ENCODE measurements at places on chromosomes 7 and 10. TPM values are rescaled to one million over a fixed set of nuclear protein-coding genes. Genes with fewer than 3 reads are reported as not detected.

DNA sequence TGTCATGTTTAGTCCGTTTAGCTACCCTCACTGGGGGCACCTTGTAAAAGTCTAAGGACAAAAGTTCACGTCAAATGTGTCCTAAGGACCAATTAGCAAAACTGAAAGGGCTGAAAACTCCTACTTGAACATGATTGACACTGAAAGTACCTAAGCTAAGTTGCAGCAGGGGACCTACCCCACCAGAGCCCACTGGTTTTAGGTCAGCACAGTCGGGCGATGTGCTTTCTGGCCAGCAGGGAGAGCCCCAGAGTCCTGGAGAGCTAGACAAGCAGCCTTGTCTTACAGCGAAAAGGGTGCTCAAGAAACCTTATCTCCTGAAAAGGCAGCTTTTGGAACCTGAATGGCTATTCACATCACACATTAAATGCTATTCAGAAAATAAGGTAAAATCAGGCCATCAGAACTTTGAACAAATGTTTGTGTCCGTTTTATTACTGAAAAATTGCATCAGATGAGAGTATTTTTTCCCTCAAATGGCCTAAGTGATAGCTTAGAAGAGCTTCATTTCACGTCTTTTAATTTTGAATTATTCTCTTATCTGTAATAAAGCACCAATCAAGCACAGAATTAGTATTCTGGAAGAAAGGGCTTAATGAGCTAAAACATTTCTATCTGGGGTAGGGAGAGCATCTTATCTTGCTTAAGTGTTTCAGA is 52.2 kb upstream of the MKI67 start:
- no peaks in the 10 kb centered on the region for H3K4me1 ChIP-seq
- no peaks in the 10 kb centered on the region for H3K36me3 ChIP-seq
- no peak for DNase-seq
- H3K27ac ChIP-seq: no peak overlapping the region

ANXA8 gene
- 0.36 TPM for total RNA-seq

GRCh38 chr7:26153241-26153822 is 1.3 kb downstream of the NFE2L3 start:
- peak overlapping the region; percentile 49 for H3K4me3 ChIP-seq
- H3K27ac ChIP-seq: no peak overlapping the region
- DNase-seq: no peak
- peaks cover 37% of the 10 kb centered on the region for H3K27me3 ChIP-seq

DNA sequence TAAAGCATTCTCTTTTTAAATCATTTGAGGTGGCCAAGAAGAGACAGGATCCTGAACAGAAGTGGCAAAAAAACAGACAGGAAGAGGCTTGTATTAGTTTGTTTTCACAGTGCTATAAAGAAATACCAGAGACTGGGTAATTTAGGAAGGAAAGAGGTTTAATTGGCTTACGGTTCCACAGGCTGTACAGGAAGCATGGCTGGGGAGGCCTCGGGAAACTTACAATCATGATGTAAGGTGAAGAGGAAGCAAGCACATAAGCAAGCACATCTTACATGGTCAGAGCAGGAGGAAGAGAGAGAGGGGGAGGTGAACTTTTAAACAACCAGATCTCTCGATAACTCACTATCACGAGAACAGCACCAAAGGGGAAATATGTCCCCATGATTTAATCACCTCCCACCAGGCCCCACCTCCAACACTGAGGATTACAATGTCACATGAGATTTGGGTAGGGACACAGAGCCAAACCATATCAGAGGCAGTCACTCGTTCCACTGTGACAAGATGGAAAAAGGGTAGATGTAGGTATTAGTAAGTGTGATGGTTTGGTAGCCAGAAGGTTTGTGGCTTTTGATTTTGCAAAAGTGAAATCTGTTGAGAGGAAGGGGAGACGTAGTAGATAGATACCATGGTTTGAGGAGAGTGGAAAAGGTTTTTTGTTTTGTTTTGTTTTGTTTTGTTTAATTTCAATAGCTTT is 5.1 kb downstream of the MSRB2 start:
- H3K4me3 ChIP-seq: no peak overlapping the region
- peaks cover 14% of the 10 kb centered on the region for H3K4me1 ChIP-seq
- no peak overlapping the region for H3K27ac ChIP-seq
- no peaks in the 10 kb centered on the region for H3K27me3 ChIP-seq
- DNase-seq: no peak
- H3K36me3 ChIP-seq: peaks cover 15% of the 10 kb centered on the region

GRCh38 chr7:107920048-107920772 is 29.2 kb downstream of the DLD start:
- H3K4me1 ChIP-seq: peaks cover 61% of the 10 kb centered on the region
- no peaks in the 10 kb centered on the region for H3K27me3 ChIP-seq

GRCh38 chr7:105926131-105926530 is 36.9 kb upstream of the CDHR3 start:
- H3K27me3 ChIP-seq: no peaks in the 10 kb centered on the region
- no peak overlapping the region for H3K27ac ChIP-seq
- no peak overlapping the region for H3K4me3 ChIP-seq
- H3K36me3 ChIP-seq: no peaks in the 10 kb centered on the region

GRCh38 chr7:74230446-74231231 is 20.8 kb downstream of the LAT2 start:
- H3K27ac ChIP-seq: no peak overlapping the region
- H3K36me3 ChIP-seq: peaks cover 14% of the 10 kb centered on the region
- no peaks in the 10 kb centered on the region for H3K4me1 ChIP-seq

DNA sequence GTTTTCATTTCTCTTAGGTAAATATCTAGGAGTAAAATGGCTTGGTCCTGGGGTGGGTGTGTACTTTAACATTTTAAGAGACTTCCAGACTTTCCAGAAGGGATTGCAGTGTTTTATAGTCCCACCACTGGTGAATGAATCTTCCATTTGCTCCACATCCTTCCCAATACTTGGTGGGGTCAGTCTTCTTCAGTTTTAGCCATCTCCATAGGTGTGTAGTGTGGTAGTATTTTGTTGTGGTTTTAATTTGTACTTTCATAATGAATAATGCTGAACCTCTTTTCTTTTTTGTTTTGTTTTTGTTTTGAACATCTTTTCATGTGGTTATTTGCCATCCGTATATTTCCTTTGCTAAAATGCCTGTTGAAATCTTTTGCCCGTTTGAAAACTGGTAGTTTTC is 86.4 kb downstream of the ANKRD61 start:
- peaks cover 20% of the 10 kb centered on the region for H3K36me3 ChIP-seq
- no peak overlapping the region for H3K27ac ChIP-seq
- H3K4me3 ChIP-seq: no peak overlapping the region

DNA sequence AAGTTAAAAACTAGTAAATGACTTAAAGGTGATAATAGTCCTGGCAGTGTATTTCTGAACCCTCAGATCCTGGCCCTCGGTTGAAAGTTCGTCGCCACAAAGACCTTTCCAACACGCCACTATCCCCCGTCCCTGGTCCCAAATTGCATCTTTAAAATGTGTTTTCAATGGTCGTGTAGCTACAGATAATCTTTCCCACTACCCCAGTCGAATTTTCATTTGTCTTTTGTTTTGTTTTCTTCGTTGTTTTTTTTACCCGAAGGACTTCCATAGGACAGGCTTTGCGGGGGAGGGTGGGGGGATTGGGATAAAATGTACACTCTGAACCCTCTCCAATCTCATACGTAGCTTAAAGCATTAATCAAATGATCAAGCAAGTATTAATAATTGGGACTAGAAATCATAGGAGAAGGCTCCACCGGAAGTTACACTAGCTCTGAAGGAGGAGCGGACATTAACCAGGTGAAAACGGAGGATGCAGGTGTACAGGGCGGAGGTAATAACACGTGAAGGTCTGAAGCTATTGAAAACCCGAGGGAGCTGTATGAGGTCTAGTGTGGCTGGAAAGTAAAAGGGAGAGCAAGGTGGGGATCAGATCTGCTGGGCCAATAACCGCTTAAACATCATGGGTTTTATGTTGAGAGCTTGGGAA is 32.8 kb upstream of the PHF14 start:
- peaks cover 30% of the 10 kb centered on the region for H3K4me1 ChIP-seq
- H3K27me3 ChIP-seq: no peaks in the 10 kb centered on the region
- H3K36me3 ChIP-seq: no peaks in the 10 kb centered on the region
- H3K4me3 ChIP-seq: peak overlapping the region; percentile 71
- H3K27ac ChIP-seq: peak overlapping the region; percentile 93
- no peak for DNase-seq

DNA sequence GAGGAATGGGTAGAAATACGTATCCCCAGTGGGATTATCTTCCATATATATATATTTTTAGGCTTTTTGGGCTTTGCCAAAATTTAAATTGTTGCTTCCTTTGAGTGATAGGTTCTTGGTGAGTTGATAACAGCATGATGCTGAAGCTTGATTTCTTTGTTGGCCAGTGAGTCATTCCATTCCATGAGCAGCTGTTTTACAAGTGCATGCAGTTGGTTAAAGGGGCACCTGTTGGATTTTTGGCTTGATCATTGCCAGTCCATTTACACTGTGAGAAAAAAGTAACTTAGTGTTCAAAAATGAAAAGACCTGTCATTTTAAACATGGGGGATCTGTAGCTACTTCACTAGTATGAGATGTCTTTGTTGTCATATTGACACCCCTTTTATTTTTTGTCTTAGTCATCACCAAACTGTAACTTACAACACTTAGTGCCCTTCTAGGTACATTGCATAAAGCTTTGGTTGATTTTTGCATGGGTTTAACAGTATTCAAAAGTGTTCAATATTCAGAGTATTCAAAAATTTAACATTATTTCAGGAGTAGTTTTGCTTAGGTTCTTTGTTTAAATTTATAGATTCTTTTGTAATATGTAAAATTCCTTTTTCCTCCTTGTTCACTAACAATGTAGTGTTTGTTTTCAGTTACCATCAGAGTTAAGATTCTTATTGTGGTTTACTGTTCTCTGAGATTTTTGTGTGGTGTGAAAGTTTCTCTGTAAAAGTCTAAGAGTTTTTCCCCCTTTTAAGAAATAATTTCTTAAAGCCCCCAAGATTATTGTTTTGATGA is 8.8 kb downstream of the AKAP9 start:
- H3K36me3 ChIP-seq: no peaks in the 10 kb centered on the region
- no peak overlapping the region for H3K27ac ChIP-seq
- peaks cover 10% of the 10 kb centered on the region for H3K4me1 ChIP-seq
- DNase-seq: no peak

GRCh38 chr7:148856891-148857290 is 27.2 kb downstream of the EZH2 start:
- H3K27ac ChIP-seq: no peak overlapping the region
- no peak for DNase-seq
- no peaks in the 10 kb centered on the region for H3K4me1 ChIP-seq

DNA sequence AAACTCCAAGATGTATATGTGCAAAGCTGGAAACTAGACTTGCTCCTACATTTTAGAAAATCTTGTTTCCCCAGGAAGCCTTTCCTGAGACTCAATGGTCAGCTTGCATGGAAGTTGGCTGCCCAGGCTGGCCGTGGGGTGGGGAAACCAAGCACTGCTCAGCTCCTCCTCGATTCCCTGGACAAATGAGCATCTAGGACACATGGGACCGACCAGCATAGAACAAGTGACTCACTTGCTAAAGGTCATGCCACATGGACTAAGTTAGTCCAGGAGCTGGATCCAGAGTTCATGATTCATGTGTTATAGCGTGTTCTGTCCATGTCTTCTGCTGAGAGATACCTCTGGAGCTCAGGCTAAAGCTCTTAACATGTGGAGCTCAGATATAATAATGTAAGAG is 6.2 kb downstream of the FAM180A start:
- H3K27me3 ChIP-seq: no peaks in the 10 kb centered on the region
- H3K27ac ChIP-seq: no peak overlapping the region
- H3K4me1 ChIP-seq: peaks cover 20% of the 10 kb centered on the region
- no peak overlapping the region for H3K4me3 ChIP-seq

DNA sequence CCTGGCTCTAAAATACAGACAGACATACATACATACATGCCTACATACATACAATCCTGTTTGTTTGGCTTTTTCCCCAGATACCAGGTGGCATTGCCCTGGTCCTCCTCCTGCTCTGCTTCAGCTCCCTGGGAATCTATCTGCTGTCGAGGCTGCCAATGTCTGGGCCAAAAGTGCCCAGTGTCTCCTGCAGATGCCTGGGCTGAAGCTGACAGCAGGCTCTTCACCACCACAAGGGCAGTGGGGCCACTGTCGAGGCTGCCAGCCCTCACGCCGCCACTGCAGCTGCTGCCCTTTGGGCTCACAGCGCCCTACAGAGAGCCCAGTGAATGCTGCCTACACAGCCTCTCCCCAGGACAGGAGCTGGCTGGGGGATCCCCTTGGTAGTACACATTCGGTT is 18.0 kb upstream of the STN1 start:
- DNase-seq: no peak
- no peak overlapping the region for H3K27ac ChIP-seq
- no peaks in the 10 kb centered on the region for H3K4me1 ChIP-seq

GRCh38 chr7:1290679-1291356 is 58.1 kb downstream of the UNCX start:
- H3K27me3 ChIP-seq: peaks cover 10% of the 10 kb centered on the region
- peak overlapping the region; percentile 25 for H3K4me3 ChIP-seq
- no peaks in the 10 kb centered on the region for H3K36me3 ChIP-seq
- DNase-seq: no peak
- H3K27ac ChIP-seq: no peak overlapping the region

GRCh38 chr7:82631998-82632397 is 188.4 kb upstream of the CACNA2D1 start:
- no peak for DNase-seq
- H3K36me3 ChIP-seq: no peaks in the 10 kb centered on the region
- H3K4me1 ChIP-seq: no peaks in the 10 kb centered on the region
- H3K27me3 ChIP-seq: no peaks in the 10 kb centered on the region
- no peak overlapping the region for H3K4me3 ChIP-seq
- H3K27ac ChIP-seq: no peak overlapping the region

GPR15LG gene
- not detected for total RNA-seq

DNA sequence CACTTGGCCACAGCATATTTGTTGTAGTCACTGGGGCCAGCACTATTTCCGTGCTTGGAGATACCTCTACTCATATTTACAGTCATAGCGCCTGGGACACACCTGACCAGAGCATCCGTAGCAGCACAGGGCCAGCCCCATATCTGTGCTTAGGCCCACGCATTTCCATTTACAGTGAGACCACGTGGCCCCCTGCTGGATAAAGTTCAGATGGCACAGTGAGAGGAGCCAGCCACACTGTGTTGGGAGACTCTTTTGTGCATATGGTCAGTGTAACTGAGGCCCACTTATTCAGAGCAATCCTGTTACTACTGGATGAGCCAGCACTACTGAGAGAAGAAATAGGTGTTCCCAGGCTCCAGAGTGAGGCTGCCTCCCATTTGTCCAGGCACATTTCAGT is 455.3 kb downstream of the REEP3 start:
- no peak overlapping the region for H3K4me3 ChIP-seq
- H3K27ac ChIP-seq: no peak overlapping the region
- no peaks in the 10 kb centered on the region for H3K4me1 ChIP-seq
- H3K36me3 ChIP-seq: no peaks in the 10 kb centered on the region

GPC2 gene
- 0.71 TPM for total RNA-seq

GRCh38 chr7:21620054-21620453 is 77.2 kb downstream of the DNAH11 start:
- no peaks in the 10 kb centered on the region for H3K4me1 ChIP-seq
- no peaks in the 10 kb centered on the region for H3K27me3 ChIP-seq
- DNase-seq: no peak
- no peak overlapping the region for H3K27ac ChIP-seq

Data from sigmoid colon (tissue), 7 donors.